Mucosa of gallbladder (tissue), 1 donor: ENCODE measurements at places on chromosomes 3 and 15.

GRCh38 chr3:154029926-154030325 is 91.3 kb upstream of the ARHGEF26 start:
- DNase-seq, result no peak

GRCh38 chr3:160531311-160531710 is 34.1 kb downstream of the KPNA4 start:
- no peak for DNase-seq

- DNase-seq, result no peak
These were observed 225.7 kb upstream of the PPP2R3A start for GRCh38 chr3:135739779-135740178.

DNA sequence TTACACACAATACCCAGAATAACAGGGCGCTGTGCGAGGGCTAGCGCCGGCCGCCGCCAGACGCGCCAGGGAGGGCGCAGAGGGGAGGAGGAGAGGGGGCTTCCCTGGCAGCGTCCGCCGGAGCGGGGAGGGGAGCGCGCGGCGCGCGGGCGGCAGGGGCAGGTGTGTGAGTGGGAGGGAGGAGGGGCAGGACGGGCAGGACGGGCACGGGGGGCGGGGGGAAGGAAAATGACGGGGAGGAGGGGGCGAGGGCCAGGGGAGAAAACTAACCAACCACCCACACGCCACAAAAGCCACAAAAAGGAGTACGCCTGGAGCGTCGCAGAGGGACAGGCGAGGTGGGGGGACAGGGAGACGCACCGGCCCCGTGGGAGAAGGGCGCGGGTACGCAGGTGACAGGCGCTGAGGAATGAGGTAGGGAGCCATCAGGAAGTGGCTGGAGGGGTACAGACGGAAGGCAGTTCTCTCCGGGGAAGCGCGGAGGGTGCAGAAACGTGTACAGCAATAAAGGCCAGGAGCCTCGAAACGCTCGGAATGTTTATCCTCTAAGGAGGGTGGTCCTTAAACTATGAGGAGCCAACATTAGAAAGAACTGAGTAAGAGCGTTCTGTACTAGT is 610 bp upstream of the SATB1 start:
- peak; percentile 14 for DNase-seq

- DNase-seq, result no peak
These were observed 112.1 kb downstream of the TNIK start for GRCh38 chr3:171348121-171348520.

DNA sequence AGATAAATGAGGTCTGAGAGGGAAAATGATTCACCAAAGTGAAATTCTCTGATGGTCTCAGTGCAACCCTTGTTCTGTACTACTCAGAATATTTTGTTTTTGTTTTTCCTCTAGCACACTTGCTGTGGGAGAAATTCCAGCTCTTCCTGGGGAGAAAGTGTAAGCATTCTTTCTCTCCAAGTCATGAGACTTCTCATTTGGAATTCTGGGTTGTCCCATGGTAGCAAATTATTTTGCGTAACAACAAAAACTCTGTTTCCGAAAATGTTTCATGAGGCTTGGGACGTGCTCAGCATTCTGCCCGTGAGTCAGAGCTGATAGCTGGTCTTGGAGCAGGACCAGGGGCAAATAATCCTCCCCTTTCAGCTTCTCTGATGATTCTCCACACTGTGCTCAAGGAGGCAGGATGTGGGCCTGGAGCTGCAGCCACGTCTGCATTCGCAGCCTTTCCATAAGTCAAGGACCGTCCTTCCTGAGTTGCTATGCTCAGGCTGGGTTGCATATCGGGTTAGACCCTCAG is 70.3 kb downstream of the SENP2 start:
- peak; percentile 55 for DNase-seq

GRCh38 chr15:32803631-32804030 is 85.8 kb downstream of the GREM1 start:
- no peak for DNase-seq

DNA sequence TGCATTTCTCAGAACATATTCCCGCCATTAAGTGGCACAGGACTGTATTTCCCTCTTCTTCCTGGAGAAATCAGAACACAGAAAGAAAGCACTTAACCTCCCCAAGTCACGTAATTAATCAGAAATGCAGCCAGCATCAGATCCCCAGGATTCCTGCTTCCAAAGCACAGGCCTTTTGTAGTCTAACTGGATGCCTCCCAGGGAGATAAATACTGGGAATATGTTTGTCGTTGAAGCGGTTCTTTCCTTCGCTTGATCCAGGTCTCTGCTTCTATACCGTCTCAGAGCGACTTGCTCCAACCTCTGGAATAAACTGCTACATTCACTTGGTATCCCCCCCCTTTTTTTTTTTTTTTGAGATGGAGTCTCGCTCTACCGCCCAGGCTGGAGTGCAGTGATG is 198.6 kb downstream of the KBTBD8 start:
- DNase-seq, result no peak

- DNase-seq, result no peak
These were observed 806.5 kb downstream of the OTOL1 start for GRCh38 chr3:162302983-162303624.

GRCh38 chr15:45157974-45158373 is 28.2 kb downstream of the DUOX1 start:
- DNase-seq, result no peak
